Activated CD4-positive, alpha-beta memory T cell treated with anti-CD3 and anti-CD28 coated beads, Interleukin-2, amount 10 ng/mL, durations not matched to agents 7 days and 5 days (primary cell): ENCODE measurements at places on chromosomes 7 and 10. TPM values are rescaled to one million over a fixed set of nuclear protein-coding genes. Genes with fewer than 3 reads are reported as not detected.

DNA sequence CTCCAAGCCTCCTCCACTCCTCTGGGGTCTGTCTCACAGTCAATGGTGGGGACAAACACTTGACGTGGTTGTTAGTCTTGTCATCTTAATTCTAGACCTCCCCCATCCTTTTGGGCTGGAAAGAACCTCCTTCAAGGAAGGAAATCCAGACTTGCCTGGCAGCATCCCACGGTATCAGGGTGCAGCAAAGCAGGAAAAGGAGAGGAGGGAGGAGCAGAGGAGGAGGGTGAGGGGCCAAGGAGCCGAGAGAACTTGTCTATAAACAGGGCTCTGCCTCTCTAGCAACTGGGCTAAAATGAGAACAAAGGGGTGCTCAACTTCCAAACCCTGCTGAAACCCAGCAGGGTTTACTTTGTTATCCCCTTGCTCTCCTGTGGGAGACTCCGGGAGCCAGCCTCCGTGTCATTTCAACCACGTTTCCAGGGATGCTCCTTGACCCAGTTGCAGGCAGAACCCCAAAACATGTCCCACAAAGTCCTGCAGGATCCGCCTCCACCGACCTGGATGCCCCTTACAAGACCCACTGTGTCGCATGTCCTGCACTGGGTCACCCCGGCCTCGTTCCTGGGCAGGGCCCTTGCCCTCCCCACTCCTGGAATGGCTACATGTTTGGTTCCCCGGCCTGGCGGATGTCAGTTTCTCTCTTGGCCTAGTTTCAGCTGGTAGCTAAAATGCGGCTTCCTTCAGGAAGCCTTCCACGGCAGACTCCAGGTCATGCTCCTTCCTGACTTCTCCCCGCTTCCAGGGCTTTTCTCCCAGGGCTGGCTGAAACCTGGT is 69.7 kb upstream of the MGMT start:
- no peak for DNase-seq

GRCh38 chr7:81648716-81649115 is 121.1 kb downstream of the HGF start:
- DNase-seq, result no peak

IQUB gene
- total RNA-seq, result not detected

ELOVL3 gene
- total RNA-seq, result not detected

HABP2 gene
- total RNA-seq, result not detected
